ENCODE measurements at places on chromosomes 1 and 21. TPM values are rescaled to one million over a fixed set of nuclear protein-coding genes. Genes with fewer than 3 reads are reported as not detected.
A peak's percentile ranks its signal among the peaks of the same experiment; 100 is the strongest.

DNA sequence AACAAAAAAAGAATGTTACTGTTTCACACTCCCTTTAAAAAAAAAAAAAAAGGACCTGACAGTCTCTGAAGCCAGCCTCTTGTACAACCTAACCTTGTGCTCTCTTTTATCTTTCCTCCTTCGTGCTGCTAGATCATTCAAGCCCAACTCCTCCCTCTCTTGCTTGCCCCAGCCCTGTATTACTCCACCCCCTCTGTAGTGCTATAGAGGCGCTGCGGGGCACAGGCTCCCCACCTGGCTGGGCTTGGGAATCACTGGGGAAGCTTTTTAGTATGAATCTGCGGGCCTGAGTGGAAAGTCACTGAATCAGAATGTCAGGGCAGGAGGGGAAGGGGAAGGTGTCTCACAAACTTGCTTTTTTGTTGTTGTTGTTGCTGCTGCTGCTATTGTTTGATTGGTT is 383.7 kb upstream of the CAMK1G start:
- no peak for DNase-seq

DNA sequence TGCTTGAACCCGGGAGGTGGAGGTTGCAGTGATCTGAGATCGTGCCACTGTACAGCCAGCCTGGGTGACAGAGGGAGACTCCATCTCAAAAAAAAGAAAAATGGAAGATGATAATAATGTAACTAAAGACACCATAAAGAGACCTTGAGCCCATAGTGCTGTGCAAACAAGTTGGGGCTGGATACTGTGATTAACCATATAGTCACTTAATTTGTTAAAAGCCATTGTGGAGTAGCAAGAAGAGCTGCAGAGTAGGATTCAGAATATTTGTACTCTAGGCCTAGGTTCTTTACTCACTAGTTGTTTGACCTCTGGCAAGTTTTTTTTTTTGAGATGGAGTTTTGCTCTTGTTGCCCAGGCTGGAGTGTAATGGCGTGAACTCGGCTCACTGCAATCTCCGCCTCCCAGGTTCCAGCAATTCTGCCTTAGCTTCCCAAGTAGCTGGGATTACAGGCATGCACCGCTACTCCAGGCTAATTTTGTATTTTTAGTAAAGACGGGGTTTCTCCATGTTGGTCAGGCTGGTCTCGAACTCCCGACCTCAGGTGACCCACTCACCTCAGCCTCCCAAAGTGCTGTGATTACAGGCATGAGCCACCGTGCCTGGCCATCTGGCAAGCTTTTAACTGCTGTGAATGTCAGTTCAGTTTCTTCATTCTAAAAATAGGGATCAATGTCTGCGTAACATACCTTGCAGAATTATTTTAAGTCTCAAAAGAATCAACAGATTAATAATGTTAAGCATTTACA is 12.8 kb downstream of the CAP1 start:
- DNase-seq = peak; percentile 53

Gene KCNJ10
- not detected for total RNA-seq

DNA sequence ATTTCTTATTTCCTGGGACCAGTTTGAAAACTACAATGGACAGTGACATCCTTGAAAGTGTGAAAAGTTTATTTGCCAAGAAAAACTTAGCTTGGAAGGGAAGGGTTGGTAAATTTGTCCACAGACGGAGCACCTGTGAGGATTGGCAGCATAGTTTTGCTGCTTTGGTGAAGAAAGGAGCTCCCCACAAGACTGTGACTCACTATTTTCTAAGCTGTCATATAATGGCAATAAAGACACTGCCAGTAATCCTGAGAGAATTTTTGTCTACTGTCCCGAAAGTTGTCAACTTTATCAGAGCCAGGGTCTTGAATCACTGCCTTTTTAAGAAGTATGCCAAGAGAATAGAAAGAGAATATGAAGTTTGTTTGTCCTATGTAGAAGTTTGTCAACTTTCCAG is 230.8 kb downstream of the NEGR1 start:
- no peak for DNase-seq

Gene S100A6
- 0.99 TPM for total RNA-seq

Measured in osteocyte (in vitro differentiated cells).